Sigmoid colon (tissue), 7 donors: ENCODE measurements at places on chromosomes 5 and 9. TPM values are rescaled to one million over a fixed set of nuclear protein-coding genes. Genes with fewer than 3 reads are reported as not detected.

The F2RL2 gene
- total RNA-seq, result 1.4 TPM

The AMBP gene
- not detected for total RNA-seq

GRCh38 chr9:110337727-110338126 is at the start of gene TXNDC8:
Gene TXNDC8, minus strand, starts transcription at chr9:110337863.
- DNase-seq, result no peak

- peak; percentile 85 for DNase-seq
Measured at GRCh38 chr9:129584136-129584535, 36.8 kb downstream of the C9orf50 start.

GRCh38 chr5:80569961-80570786 is at the start of gene ANKRD34B:
Gene ANKRD34B, minus strand, starts transcription at chr5:80570280. Its CDS starts 10,261 bp downstream, at chr5:80560019.
- DNase-seq, result no peak

GRCh38 chr5:67619235-67619634 is 422.6 kb upstream of the CD180 start:
- DNase-seq, result no peak

GRCh38 chr5:6535594-6535993 is 86.9 kb downstream of the UBE2QL1 start:
- no peak for DNase-seq

- DNase-seq, result no peak
Measured at GRCh38 chr5:172321593-172321992, 38.0 kb upstream of the UBTD2 start.

The COL5A1 gene
- 24.2 TPM for total RNA-seq

- DNase-seq, result peak; percentile 93
Measured at GRCh38 chr5:14581106-14581890, at the start of gene OTULINL. Gene OTULINL, plus strand, starts transcription at chr5:14581792. Its CDS starts 103 bp downstream, at chr5:14581895.

GRCh38 chr9:16277471-16277960 is 593.0 kb downstream of the BNC2 start:
- no peak for DNase-seq

DNA sequence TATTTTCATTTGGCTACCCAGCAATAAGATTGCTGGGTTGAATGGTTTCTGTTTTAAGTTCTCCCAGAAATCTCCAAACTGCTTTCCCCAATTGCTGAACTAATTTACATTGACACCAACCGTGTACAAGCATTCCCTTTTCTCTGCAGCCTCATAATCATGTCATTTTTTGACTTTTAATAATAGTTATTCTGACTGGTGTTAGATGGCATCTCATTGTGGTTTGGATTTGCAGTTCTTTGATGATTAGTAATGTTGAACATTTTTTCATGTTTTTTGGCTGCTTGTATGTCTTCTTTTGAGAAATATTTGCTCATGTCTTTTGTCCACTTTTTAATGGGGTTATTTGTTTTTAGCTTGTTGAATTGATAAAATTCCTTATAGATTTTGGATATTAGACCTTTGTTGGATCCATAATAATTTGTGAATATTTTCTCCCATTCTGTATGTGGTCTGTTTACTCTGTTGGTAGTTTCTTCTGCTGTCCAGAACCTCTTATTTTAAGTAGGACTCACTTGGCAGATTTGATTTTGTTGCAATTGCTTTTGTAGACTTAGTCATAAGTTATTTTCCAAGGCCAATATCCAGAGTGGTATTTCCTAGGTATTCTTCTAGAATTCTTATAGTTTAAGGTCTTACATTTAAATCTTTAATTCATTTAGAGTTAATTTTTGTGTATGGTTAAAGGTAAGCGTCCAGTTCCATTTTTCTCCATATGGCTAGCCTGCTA is 793.7 kb downstream of the BRINP1 start:
- no peak for DNase-seq

The NUTM2G gene
- total RNA-seq, result not detected

DNA sequence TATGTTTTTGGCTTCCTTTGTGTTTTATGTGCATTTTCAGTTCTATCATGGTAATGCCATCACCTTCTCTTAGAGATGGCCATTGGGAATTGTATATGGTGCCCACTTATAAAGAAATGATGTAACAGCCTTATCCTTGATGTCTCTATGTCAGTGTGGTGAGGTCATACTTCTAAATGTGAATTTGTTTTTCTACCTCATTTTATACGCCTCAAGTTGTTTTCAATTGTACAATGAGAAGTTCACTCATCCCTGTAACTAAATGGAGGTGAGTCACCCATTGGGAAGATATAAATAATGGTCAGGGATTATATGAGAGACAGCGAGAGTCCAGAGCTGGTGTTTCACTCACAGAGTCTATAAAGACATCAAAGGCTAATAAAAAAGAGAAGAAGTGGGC is 402.4 kb downstream of the AGTPBP1 start:
- DNase-seq, result no peak

The IL9 gene
- not detected for total RNA-seq

DNA sequence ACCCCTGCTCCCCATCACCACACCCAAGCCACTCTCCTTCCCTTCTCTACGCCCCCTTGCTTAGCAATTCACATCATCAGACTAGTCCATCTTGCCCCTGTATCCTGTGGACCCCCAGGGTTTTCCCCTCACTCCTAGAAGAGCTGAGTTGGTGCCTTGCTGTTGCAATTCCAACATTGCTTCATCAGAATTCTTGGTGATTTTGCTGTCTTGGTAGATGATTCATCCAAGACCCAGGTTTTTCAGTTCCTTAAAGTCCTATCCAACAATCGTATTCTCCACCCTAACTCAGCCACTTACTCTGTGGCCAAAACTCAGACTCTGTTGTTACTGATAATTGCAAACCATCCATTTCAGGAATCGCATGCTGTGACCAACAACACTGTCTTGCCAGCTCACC is 21.4 kb upstream of the CCNJL start:
- peak; percentile 13 for DNase-seq

The CEP120 gene
- total RNA-seq, result 20.9 TPM

GRCh38 chr9:130311408-130312140 is 46.0 kb downstream of the HMCN2 start:
- no peak for DNase-seq

DNA sequence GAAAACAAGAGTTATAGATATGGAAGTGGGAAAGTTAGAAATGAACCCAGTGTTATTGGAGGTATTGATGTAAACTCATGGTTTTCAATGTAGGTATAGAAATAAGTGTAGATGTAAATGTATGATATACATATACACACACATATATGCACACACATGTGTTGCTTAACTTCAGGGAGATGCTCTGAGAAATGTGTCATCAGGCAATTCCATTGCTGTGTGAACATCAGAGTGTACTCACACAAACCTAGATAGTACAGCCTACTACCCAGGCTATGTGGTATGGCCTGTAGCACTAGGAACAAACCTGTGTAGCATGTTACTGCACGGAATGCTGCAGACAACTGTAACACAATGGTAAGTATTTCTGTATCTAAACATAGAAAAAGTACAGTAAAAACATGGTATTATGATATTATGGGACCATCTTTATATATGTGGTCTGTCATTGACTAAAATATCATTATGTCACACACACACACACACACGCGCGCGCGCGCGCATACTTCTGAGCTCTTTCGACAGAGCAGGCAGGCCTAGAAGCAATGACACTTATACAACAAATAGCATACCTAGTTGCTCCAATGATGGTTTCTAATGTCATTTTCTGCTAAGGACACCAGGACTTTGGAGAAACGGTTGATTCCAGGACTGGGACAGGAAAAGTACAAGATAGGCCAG is 86.6 kb downstream of the MACROH2A1 start:
- no peak for DNase-seq

GRCh38 chr5:124036786-124037185 is 524.8 kb downstream of the CSNK1G3 start:
- DNase-seq, result no peak

- DNase-seq, result no peak
Measured at GRCh38 chr5:109612278-109612905, 77.3 kb upstream of the MAN2A1 start.

The GABRA6 gene
- total RNA-seq, result not detected

The VPS13A gene
- 32.6 TPM for total RNA-seq

- DNase-seq, result no peak
Measured at GRCh38 chr5:32022638-32023037, 151.5 kb downstream of the GOLPH3 start.

GRCh38 chr5:122377026-122377425 is 65.0 kb downstream of the SNCAIP start:
- DNase-seq, result no peak

DNA sequence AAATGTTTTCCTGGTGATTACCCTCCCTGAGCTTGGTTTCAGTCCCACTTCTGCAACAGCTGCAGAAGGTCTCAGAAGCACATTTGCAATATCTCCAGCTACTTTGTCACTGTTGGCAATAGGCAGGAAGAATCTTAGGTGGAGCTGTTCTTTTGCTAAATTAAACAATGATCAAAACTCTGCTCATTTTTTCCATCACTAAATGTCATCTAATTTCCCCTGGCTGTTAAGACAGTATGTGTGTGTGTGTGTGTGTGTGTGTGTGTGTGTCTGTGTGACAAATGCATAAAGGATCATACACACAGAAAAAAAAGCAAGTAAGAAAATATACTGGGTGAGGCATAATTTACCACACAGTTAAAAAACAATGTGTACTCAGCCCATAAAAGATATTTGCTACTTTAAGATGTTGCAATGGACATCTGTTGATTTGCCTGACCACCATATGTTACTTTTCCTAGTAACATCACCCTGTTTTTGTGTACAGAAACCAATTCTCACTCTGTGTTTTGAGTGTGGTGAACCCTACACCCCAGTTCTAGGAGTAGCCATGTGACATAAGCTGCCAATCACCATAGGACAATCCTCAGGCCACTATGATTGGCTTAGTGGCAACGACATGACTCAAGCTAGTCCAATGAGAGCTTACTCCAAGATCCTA is 572.6 kb upstream of the CLINT1 start:
- DNase-seq, result peak; percentile 71

- no peak for DNase-seq
Measured at GRCh38 chr9:93520523-93520922, 55.9 kb upstream of the PHF2 start.

DNA sequence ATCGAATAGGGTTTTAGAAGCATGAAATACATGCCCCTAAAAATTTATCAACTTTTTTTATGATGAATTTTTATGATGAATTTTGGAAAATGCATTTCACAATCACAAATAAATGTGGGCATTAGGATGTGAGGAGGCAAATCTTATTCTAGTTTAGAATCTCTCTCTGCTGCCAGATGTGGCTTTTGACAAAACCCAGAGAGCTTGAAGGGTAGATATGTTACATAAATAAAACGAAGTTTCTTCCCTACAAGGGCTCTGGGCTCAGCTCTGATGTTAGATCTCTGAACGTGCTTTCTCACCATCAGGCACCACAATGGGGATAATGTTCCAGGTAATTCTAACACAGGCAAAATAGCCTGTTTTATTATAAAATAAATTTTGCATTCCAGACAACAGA is 102.3 kb upstream of the ADAMTSL1 start:
- peak; percentile 80 for DNase-seq

GRCh38 chr9:113511856-113512761 is 48.6 kb downstream of the RGS3 start:
- no peak for DNase-seq

DNA sequence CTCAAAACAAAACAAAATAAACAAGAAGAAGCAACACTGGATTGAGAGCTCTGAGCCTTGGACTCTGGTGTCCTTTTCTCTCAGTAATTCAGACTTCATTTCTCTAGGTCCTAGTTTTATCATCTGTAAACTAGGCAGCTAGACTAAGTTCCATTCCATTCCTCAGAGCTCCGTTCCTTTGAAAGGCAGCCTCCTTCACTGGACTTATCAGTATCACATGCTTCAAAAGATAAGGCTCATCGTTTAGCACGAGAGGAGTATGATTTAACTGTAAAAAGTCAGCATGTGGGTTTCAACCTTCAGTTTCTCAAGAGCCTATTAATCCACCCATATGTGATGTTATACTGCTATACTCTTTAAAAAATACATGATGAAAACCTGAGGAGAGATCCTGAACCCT is 1.6 kb downstream of the ATP10B start:
- no peak for DNase-seq

DNA sequence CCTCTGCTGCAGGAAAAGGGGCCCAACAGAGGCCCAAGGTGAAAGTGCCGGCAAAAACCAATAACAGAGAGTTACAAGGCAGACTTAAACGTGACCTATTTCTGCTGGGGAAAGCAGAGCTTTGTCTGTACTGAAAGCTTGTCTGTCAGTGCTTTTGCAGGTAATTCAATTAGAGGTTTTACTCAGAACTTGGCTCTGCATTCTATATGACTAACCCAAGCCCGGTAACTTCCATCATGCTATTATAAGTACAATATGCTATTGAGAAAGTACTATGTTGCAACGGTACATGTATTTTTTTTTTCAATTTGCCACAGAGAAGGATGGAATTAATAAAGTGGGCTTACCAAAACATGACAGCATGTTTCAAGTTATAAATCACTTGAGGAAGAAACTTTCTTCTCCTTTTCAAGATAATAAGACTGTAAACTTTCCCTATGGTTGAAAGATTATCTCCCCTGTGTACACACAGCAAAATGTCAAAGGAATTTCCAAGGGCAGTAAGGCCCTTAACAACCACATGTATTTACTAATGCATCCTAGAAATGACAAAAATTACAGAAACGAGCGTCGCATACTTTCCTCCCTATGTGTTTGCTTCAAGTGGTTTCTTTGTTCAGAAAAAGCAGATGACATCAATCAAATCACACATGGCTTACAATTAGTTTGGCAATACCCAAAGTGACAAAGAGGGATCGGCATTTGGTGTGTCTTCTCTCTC is 282.4 kb downstream of the EFNA5 start:
- no peak for DNase-seq

DNA sequence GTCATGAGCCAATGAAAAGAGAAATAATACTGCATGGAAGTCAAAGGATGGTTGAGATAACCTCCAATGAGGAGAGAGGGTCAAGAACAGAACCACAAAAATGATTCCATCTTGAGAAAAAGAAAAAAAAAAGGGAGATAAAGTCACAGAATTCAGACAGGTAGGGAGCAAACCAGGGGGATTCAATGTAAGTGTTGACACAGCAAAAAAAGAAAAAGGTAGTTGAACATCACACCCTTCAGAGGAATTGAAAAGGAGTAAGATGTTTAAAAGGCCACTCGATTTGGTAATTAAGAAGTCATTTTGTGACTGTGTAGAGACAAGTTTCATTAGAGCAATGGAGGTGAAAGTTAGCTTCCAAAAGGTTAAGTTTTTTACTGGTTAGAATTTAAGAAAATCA is 79.3 kb downstream of the ERP44 start:
- no peak for DNase-seq

The TLX3 gene
- total RNA-seq, result not detected

GRCh38 chr9:76999261-76999660 is 20.2 kb upstream of the FOXB2 start:
- DNase-seq, result no peak

The TMEM215 gene
- total RNA-seq, result not detected

The PLPP7 gene
- total RNA-seq, result 14.6 TPM

The RORB gene
- 1.9 TPM for total RNA-seq

The PCDHB13 gene
- total RNA-seq, result 5.7 TPM

- DNase-seq, result peak; percentile 81
Measured at GRCh38 chr9:68999393-69000105, 14.4 kb downstream of the PRKACG start.

The FST gene
- 3.5 TPM for total RNA-seq

The INSL6 gene
- total RNA-seq, result not detected
